H54 (cell line): ENCODE measurements at places on chromosomes 4 and X.

GRCh38 chr4:39062770-39063097, 702 bp downstream of the KLHL5 start:
- no peak for DNase-seq

DNA sequence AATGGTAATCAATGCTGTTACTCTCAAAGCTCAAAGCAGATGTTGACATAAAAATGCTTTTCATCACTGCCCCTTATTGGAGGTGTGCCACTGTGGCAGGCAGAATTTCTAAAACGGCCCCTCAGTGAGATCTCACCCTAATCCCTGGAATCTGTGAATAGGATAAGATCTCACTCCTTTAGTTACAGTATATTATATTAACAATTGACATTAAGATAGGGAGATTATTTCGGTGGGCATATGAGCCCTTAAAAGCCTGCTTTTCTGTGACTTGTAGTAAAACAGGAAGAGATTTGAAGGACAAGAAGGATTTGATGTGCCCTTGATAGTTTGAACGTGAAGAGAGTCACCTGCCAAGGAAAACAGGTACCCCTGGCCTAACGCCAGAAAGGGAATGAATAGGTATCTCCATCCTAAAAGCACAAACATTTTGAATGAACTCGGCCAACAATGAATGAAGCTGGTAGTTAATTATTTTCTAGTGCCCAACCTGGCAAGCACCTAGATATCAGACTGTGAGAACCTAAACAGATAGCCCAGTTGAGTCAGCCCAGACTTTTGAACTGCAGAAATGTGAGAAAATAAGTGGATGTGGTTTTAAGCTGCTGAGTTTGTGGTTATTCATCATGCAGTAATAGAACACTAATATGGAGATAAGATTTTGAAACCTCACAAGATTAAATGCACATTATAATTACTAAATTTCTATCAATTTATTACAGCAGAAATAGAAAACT, 881.6 kb downstream of the PCDH18 start:
- DNase-seq, result no peak

GRCh38 chr4:123838474-123838873, 441.9 kb downstream of the SPRY1 start:
- no peak for DNase-seq

GRCh38 chrX:133249266-133250058, 31.3 kb upstream of the TFDP3 start:
- no peak for DNase-seq

GRCh38 chr4:10753336-10753735, 68.8 kb upstream of the CLNK start:
- DNase-seq, result no peak

DNA sequence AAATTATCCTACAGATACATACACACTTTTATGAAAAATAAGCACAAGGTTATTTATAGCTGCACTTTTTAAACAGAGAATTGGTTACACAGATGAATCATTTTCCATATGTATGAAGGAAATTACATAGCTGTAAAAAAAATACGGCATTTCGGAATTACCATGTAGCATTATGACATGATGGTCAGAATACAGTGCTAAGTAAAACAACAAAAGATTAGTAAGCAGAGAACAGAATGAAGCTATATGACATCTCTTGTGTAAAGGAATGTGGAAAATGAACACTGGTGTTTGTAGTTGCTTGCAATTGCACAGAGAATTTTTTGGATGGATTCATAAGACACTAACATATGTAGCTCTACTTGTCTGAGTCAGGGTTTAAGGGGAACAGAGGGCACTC, 1222.0 kb upstream of the PRKX start:
- DNase-seq, result no peak

DNA sequence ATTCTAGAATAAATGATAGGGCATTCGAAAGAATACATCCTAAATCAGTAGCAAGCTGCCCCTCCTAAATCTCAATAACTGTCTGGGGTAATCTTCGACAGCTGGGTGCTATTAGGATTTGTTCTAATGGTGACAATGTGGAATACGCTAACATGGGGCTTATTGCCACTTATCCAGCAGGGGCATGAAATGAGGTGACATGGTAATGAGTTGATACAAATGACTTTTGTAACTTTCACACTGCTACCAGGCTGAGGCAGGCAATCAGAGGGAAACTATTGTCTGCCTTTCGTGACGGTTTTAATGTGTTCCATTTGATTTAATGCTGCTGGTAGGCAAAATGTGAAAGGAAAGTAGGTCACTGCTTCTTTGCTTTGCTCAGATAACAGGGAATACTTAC, 1047.4 kb upstream of the PABPC4L start:
- DNase-seq, result no peak

DNA sequence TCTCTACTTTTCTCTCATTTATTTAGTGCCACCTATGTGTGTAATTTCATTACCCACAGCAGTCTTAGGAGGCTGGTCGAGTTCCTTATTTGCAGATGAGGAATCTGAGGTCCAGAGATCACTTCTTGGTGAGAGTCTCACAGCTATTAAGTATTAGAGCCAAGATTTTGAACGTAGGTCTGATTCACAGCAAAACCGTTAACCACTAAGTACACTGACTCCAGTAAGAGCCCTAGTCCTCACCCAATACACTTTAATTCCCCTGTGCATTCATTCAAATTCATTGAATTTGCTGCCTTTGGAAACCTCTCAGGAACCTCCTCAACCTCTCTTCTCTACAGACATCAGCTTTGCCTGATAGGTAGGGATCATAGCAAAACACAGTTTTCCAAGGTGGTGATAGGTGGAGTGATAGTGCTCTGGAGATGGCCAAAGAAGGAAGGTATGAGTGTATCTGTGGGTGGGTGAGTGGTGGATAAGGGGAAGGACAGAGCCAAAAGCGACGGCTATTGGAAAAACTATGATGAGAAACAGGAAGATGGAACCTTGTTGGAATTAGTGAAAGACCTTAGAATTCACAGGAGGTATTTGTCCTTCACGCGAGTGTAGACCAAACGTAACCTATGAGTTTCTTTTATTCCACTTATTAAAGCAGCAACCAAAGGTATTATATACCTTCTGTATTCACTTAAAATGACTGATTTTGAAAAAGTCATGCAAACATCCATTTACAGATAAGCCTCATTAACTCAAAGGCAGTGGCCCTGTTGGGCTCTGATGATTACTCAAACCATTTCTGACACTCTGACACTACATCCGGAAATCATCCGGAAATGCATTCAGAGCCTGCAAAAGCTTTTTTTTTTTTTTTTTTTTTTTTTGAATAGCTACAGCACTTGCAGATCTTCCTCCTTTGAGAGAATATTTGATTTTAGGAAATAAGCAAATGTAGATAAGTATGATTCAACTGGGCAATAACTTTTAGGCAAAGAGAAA, 6.3 kb downstream of the FMR1 start:
- no peak for DNase-seq

DNA sequence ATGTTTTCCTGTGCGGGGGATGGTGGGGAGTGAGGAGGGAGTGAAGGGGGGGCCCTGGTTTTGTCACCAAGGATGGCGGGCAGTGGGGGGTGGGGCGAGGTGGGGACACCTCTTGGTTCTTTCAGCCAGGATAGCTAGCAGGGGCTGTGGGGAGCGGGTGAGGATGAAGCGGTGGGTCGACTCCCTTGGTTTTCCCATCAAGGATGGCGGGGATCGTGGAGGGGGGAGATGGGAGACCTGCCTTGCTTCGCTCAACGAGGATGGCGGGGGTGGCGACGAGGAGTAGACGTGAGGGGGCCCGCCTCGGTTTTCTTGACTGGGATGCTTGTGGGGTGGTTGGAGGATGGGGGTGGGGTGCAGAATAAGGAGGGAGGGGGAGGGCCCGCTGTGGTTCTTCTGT, 643 bp downstream of the FHL1 start:
- no peak for DNase-seq

DNA sequence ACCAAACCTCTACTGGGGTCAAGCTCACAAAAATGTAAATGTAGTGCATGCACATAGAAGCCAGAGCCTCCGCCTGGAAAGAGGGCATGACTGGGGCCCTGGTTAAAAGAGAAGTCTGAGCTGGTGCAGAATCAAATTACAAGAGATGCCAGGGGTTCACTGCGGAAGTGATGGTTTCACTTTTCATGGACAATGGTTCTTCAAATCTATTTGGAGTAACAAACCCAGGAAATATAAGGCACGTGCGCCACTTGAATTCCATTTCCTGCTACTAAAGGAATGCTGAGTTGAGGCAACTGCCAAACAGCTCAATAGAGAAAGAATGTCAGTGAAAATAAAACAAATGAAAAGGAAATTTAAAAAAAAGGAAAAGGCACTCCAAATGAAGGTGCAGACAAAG, 79.8 kb downstream of the FUNDC1 start:
- DNase-seq, result no peak

DNA sequence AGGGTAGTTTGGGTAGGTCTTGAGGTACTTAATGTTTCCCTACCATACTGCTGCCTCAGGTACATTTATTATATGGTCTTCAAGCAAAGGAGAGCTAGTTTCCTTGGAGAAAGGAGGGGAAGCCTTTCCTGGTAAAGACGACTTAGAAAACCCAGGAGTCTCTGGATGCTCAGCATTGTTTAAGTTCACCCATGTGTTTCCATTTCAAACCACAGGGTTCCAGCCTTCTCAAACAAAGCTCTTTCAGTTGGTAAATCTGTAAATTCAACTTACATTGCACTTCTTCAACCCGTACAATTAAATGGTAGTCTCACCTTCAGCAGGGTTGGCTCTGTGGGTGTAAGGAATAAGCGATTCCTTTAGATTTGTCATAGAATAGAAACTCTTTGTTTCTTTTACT, 111.9 kb upstream of the UNC5C start:
- DNase-seq, result no peak

GRCh38 chr4:185016946-185017758, 1.1 kb upstream of the HELT start:
- no peak for DNase-seq

- DNase-seq, result peak; percentile 23
Observed at GRCh38 chr4:159191989-159192388, 89.1 kb downstream of the RAPGEF2 start.

DNA sequence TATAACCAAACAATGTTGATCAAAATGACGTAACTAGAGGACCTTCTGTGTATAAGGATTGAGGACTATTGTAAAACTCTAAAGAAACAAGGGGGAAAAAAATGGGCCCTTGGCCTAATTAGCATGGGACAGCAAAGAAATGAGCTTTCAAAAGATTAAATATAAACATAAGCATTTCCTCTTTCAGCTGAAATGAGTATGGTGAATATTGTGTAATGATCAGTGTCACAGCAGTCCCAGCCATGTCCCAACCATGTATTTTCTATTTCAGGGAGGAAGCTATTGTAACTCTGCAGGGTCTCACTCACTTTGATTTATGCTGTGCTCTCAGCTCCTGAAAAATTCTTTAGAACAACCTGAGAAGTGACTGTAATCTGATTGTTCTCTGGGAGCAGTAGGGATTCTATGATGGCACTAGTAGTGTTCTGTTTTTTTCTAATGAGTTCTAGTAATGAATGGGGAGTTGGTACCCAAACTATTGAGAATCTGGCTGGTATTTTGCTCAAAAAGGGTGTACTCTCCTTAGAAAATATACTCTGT, 25.8 kb downstream of the ANXA10 start:
- DNase-seq, result no peak

- no peak for DNase-seq
Observed at GRCh38 chr4:103405415-103405814, 207.3 kb upstream of the CENPE start.

DNA sequence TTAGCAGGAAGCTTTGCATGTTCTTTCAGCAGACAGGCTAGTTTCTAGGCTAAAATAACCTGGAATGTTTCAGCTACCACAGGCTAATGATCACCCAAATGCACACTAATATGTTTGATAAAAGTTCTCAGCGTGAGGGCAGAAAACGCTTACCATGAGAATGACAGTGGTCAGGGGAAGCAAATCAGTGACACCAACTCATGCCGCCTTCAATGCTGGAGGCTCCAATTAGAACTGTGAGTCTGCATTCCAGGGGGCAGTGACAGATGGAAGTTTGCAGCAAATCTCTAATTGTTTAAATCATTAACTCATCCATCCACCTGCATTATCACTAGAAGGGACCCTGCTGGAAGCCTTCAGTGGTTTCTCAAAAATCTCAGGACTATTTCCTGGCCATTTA, 43.2 kb downstream of the ANOS1 start:
- DNase-seq, result no peak

GRCh38 chr4:12636191-12636590, 847.9 kb downstream of the RAB28 start:
- no peak for DNase-seq

DNA sequence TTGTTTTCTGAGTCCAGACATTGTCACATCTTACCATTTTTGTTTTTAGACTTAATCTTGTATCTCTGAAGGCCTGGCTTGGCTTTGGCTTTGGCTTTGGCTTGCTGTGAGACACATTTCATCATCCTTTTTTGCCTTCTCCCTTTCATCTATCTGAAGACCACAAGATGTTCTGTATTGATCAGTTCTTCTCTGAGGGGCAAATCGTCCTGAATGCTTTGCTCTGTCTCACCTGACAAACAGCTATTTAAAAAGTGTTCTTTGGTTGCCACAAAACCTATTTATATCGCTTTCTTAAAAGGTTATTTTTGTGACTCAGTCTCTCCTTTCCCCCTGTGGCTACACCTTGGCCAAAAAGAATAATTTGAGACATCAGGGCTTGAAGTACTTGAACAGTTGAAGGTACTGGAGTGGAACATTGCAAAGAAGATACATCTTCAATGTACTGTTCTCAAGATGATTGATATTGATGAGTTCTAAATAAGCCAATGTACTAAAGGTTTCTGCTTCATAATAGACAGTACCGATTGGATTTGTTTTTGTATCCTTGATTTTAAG, 80.7 kb downstream of the ALG13 start:
- no peak for DNase-seq

DNA sequence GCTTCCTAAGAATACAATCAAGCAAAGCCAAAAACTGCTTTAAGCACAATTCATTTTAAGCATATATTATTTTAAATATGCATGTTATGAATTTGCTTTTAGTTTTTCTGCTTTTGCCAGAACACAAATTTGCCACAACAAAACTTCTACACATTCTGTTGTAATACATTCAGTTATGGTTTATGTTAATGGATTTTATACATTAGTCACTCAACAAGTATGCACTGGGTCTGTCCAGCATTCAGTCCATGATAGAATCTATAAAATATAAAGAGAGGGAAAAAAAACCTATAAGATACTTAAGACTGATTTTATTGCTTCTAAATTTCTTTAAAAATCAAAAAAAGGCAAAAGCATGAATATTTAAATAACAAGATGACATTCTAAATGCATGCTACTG, 22.2 kb downstream of the IQCM start:
- no peak for DNase-seq

DNA sequence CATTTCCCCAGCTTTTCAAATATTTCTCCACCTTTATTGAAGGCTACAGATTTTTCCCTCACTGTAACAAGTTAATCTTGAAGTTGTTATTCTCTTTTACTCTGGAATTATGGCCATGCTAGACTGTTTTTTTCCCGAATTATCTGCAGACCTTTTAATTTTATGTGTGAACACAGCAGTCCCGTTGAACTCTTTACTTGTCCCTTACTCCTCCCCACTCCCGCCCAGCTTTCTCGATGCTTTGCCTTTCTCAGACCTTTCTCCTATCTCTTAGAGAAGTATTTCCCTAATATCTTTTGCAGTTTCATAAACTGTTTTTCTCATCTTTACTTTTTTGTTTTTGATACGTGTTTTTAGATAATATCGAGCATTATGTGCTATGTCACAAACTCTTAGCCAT, 776 bp downstream of the CEP44 start:
- DNase-seq, result no peak

- no peak for DNase-seq
Observed at GRCh38 chr4:147050356-147050765, 104.7 kb upstream of the TTC29 start.

- no peak for DNase-seq
Observed at GRCh38 chr4:22668702-22669101, 24.0 kb upstream of the GBA3 start.
